ENCODE measurements at places on chromosomes 11 and 22.
A peak's percentile ranks its signal among the peaks of the same experiment; 100 is the strongest.

DNA sequence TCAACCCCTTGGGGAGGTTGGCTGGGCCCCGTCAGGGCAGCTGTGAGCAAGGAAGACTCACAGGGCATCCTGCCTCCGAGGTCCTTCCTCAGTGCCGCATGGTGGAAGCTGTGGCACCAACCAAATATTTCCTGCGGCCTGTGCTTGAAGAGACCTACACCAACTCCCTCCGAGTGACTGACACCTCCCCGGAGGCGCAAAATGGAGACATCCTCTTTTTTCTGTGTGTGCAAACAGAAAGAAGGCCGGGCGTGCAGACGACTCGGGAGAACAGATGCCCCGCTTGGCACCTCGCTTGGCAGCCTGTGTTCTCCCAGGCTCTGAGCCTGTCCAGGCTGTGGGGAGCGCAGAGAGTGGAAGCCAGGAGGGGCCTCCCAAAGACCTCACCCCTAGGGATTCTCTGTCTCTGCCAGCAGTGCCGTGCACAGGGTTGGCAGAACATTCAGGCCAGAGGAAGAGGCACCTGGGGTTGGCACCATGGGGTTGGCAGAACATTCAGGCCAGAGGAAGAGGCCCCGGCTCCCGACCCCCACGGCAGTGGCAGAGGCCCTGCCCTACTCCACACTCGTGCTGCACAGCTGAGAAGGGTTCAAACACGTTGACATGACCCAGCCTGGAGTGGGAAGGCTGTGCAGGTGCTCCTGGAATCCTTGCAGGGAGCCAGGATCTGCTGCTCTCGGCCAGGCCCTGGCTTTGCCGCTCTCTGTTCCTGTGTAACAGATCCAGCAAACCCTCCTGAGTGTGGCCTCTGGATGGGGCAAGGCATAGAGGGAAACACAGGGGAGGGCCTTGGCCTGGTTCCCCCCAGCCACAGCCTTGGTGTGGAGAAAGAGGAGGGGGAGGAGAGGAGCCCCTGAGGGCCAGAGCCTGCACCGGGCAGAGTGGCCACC is 805.5 kb downstream of the BRD1 start:
- H3K4me1 ChIP-seq: no peaks in the 10 kb centered on the region
- no peak for DNase-seq
- H3K27me3 ChIP-seq: no peaks in the 10 kb centered on the region
- no peak overlapping the region for H3K4me3 ChIP-seq
- no peaks in the 10 kb centered on the region for H3K36me3 ChIP-seq
- H3K27ac ChIP-seq: no peak overlapping the region

DNA sequence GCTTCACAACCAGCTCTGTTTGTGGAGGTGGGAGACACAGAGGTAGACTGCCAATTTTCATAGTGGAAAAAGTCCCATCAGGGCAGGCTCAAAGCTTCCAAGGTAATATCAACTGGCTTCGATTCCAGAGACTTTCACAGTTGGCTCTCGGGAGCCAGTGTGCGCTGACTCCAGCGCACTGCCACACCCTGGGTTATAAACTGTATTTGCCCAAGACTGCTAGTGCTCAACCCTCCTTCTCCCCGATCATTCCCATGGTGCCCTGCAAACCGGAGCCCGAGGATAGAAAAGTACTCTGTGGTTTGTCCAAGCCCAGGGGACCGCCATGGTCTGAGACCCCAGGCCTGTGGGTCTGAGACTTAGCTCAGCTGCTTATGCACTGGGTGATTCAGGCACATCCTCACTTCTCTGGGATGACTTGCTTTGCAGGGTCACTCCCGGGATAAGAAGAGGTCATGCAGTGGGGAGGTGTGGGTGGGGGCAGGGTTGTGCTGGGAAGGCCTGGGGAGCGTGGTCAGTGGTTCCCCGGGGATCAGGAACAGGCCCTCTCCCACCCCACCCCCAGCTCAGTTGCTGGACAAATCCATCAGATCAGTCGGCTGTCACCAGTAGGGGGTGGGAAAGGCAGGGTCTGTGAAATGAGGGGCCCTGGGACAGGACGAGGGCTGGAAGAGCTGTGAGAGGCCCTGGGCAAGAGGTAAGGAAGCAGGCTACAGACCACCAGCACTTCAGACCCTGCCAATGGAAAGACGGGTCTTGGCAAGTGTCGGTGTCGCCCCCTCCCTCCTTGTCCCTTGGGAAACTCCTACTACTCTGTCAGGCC is 26.7 kb upstream of the PICK1 start:
- no peak overlapping the region for H3K27ac ChIP-seq
- H3K27me3 ChIP-seq: no peaks in the 10 kb centered on the region
- H3K36me3 ChIP-seq: no peaks in the 10 kb centered on the region
- no peak overlapping the region for H3K4me3 ChIP-seq
- no peak for DNase-seq
- peaks cover 25% of the 10 kb centered on the region for H3K4me1 ChIP-seq

- no peaks in the 10 kb centered on the region for H3K36me3 ChIP-seq
- H3K4me1 ChIP-seq: peaks cover 7% of the 10 kb centered on the region
- no peak overlapping the region for H3K4me3 ChIP-seq
- H3K27ac ChIP-seq: no peak overlapping the region
Measured at GRCh38 chr11:129637983-129638776, 177.5 kb upstream of the TMEM45B start.

GRCh38 chr11:65432686-65433582 is 10.3 kb downstream of the NEAT1 start:
- peaks cover 11% of the 10 kb centered on the region for H3K4me1 ChIP-seq
- no peak overlapping the region for H3K4me3 ChIP-seq
- H3K36me3 ChIP-seq: peaks cover 29% of the 10 kb centered on the region
- no peaks in the 10 kb centered on the region for H3K27me3 ChIP-seq
- H3K27ac ChIP-seq: no peak overlapping the region
- DNase-seq: peak; percentile 38

- H3K27me3 ChIP-seq: no peaks in the 10 kb centered on the region
- H3K27ac ChIP-seq: no peak overlapping the region
- H3K4me1 ChIP-seq: peaks cover 24% of the 10 kb centered on the region
- DNase-seq: no peak
- H3K36me3 ChIP-seq: peaks cover 26% of the 10 kb centered on the region
Measured at GRCh38 chr11:16857186-16857585, 118.7 kb downstream of the C11orf58 start.

DNA sequence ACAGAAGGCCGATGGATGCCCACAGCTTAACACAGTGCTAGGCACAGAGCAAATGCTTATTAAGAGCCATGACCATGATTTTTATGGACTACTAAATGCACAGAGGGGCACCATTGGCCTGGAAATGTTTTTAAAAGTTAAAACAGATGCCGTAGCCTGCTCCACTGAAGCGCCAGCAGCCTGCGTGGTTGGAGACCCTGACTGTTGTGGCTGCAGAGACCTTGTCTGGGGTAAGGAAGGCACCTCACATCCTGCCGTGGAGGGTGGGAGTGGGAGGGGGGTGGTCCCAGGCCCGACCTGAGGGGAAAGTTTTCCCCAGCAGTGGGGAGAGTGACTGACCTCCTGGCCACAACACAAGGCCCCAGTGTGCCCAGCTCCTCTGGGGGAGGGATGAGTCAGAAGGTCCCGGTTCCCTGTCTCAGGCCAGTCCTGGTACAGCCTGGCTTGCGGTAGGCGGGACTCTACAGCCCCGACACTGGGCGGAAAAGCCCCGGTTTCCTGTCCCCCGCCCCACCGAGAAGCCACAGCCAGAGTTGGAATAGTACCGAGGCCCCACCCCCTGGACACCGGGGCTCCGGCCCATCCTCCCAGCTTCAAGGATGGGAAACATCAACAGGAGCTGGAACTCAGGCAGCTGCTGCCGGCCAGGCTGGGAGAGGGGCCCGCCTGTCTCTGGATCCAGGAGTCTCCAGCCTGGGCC is 7.0 kb downstream of the CHST1 start:
- no peak overlapping the region for H3K27ac ChIP-seq
- no peak overlapping the region for H3K4me3 ChIP-seq
- peaks cover 9% of the 10 kb centered on the region for H3K27me3 ChIP-seq

Measured in trophoblast cell (in vitro differentiated cells and primary cell).